ENCODE measurements at places on chromosomes 6 and 20. TPM values are rescaled to one million over a fixed set of nuclear protein-coding genes. Genes with fewer than 3 reads are reported as not detected.

The HUS1B gene
- 4.4 TPM for total RNA-seq

DNA sequence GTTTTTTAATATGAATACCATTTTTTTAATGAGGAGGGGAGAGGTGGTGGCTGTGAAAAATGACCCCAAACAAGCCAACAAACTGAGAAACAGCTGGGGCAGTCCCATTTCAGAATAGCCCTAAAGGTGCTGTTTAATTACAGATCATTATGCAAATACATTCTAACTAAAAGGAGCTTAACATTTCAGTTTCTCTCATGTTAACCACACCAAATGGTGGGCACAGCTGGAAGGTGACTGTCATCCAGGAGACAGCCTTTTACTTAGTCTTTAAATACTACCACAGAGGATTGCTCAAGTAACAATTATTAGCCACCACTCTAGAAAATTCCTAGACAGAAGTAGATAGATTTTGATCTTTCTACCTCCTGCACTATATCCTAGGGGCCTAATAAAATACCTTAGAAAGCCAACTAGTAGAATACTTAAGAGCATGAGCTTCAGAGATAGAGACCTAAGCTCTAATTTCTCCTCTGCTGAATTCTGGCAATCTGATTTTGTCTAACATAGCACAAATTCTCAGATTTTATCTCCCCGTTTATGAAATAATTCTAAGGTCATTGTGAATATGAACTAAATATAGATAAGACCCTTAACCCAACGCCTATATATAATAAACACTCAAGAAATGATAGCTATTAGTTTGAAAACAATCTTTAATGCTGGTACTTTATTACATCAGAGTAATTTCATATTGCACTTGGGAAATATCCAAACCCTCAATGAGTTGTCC, 615.1 kb upstream of the NRSN1 start:
- no peaks in the 10 kb centered on the region for H3K36me3 ChIP-seq
- H3K4me1 ChIP-seq, result no peaks in the 10 kb centered on the region
- H3K27me3 ChIP-seq, result no peaks in the 10 kb centered on the region
- H3K27ac ChIP-seq, result no peak overlapping the region

The ZC2HC1B gene
- total RNA-seq, result not detected

GRCh38 chr6:14380086-14380820, 262.7 kb downstream of the CD83 start:
- no peak for DNase-seq
- no peak overlapping the region for H3K27ac ChIP-seq
- no peak overlapping the region for H3K4me3 ChIP-seq
- H3K36me3 ChIP-seq, result no peaks in the 10 kb centered on the region
- no peaks in the 10 kb centered on the region for H3K27me3 ChIP-seq

- no peaks in the 10 kb centered on the region for H3K4me1 ChIP-seq
- H3K4me3 ChIP-seq, result no peak overlapping the region
- no peak overlapping the region for H3K27ac ChIP-seq
- no peaks in the 10 kb centered on the region for H3K36me3 ChIP-seq
- H3K27me3 ChIP-seq, result no peaks in the 10 kb centered on the region
- peak; percentile 65 for DNase-seq
These were observed 218.5 kb downstream of the LY86 start for GRCh38 chr6:6806844-6807518.

The PLEKHG1 gene
- total RNA-seq, result 52.2 TPM
